ENCODE measurements at places on chromosomes 13 and 19.
A peak's percentile ranks its signal among the peaks of the same experiment; 100 is the strongest.

GRCh38 chr13:83881917-83882605 is at the start of gene SLITRK1:
SLITRK1 (minus strand) TSS chr13:83882474; CDS start chr13:83881507, 967 bp downstream.
- no peak within 1 kb of the TSS for H3K27ac ChIP-seq
- H3K36me3 ChIP-seq: no peaks in the 10 kb centered on the region
- H3K27me3 ChIP-seq: peaks cover 2% of the 10 kb centered on the region
- no peak within 1 kb of the TSS for H3K4me3 ChIP-seq
- no peaks in the 10 kb centered on the region for H3K4me1 ChIP-seq

- DNase-seq: no peak
- H3K27ac ChIP-seq: no peak overlapping the region
- H3K36me3 ChIP-seq: no peaks in the 10 kb centered on the region
- no peaks in the 10 kb centered on the region for H3K27me3 ChIP-seq
- H3K4me1 ChIP-seq: peaks cover 7% of the 10 kb centered on the region
Measured at GRCh38 chr13:66661336-66661735, 568.8 kb downstream of the PCDH9 start.

- peak overlapping the region; percentile 90 for H3K4me3 ChIP-seq
- H3K27ac ChIP-seq: peak overlapping the region; percentile 77
- H3K27me3 ChIP-seq: no peaks in the 10 kb centered on the region
- DNase-seq: no peak
- peaks cover 24% of the 10 kb centered on the region for H3K4me1 ChIP-seq
Measured at GRCh38 chr19:1132552-1133383, 29.0 kb downstream of the GPX4 start.

DNA sequence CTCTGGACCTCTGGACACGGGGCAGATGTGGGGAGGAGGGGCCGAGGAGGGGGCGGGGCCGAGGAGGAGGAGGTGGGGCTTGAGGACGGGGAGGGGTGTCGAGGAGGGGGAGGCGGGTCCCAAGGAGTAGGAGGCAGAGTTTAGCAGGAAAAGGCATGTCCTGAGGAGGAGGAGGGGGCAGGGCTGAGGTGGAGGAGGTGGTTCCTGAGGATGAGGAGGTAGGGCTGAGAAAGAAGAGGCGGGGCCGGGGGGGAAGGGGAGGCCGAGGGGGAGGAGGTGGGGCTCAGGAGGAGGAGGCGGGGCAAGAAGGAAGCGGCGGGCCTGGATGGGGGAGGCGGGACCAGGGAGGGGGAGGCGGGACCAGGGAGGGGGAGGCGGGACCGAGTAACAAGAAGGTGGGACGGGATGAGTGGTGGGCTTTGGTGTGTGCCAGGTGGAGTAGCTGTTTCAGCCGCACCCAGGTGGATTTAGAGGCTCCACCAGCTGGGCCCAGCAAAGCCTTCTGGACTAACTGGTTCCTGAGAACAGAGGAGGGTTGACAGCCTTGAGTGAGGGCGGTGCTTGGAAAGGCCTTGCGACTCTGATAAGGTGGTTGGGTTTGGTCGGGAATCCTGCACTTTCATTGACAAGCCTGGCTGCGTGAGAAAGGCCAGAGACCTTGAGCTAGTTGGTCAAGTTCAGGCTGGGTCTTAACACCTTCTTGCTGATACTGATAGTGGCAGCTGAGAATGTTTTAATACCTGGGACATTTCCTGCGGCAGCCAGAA is 7.7 kb downstream of the TECR start:
- DNase-seq: no peak
- H3K4me1 ChIP-seq: peaks cover 19% of the 10 kb centered on the region
- H3K27me3 ChIP-seq: no peaks in the 10 kb centered on the region
- H3K27ac ChIP-seq: no peak overlapping the region
- no peak overlapping the region for H3K4me3 ChIP-seq

- DNase-seq: no peak
- H3K27me3 ChIP-seq: no peaks in the 10 kb centered on the region
- H3K36me3 ChIP-seq: peaks cover 21% of the 10 kb centered on the region
- H3K27ac ChIP-seq: no peak overlapping the region
- H3K4me1 ChIP-seq: peaks cover 39% of the 10 kb centered on the region
Measured at GRCh38 chr13:110910013-110910890, 4.6 kb downstream of the ANKRD10 start.

DNA sequence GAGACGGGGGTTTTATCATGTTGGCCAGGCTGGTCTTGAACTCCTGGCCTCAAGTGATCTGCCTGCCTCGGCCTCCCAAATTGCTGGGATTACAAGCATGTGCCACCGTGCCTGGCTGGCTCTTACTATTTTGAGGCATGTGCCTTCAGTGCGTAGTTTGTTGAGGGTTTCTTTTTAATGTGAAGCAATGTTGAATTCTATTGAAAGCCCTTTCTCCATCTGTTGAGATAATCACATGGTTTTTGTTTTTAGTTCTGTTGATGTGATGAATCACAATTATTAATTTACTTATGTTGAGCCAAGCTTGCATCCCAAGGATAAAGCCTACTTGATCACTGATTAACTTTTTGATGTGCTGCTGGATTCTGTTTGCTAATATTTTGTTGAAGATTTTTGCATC is 290.9 kb downstream of the KCNRG start:
- no peaks in the 10 kb centered on the region for H3K36me3 ChIP-seq
- H3K27me3 ChIP-seq: peaks cover 4% of the 10 kb centered on the region
- H3K4me1 ChIP-seq: peaks cover 3% of the 10 kb centered on the region
- H3K27ac ChIP-seq: no peak overlapping the region
- no peak for DNase-seq
- no peak overlapping the region for H3K4me3 ChIP-seq

DNA sequence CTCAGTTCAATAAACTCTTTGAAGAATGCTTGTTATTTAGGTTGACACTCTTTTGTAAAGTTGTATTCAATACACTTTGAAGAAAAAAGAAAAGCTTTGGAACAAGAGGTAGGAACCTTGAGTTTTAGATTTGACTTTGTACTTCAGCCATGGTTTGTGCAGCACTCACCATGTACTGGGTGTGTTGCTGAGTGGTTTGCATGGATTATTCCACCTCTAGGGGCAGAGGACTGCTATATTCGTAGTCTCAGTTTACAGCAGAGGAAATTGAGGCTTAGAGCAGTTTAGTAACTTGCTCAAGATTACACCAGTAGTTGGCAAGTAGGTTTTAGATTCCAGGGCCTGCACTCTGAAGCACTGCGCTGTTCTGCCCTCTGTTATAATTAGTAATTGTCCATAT is 68.8 kb downstream of the DNAJC3 start:
- no peak for DNase-seq
- H3K27me3 ChIP-seq: no peaks in the 10 kb centered on the region
- no peak overlapping the region for H3K27ac ChIP-seq
- peaks cover 21% of the 10 kb centered on the region for H3K4me1 ChIP-seq
- H3K4me3 ChIP-seq: no peak overlapping the region

DNA sequence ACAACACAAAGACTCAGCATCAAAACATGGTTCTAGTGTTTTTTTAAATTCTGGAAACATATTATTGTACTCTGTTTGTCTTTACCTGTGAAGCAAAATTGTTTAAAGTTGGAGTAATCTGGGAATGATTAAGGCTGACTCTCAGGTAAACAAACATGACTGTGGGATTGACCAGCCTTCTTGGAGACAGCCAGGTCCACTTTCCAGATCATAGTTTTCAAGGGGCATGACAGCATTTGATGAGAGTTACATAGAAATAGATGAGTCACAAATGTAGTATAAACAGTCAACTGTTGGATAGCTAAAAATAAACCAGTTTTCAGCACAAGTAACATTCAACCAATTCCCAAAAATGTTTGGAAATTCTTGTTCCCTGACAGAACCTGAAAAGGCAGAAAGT is 1680.9 kb downstream of the OLFM4 start:
- no peak for DNase-seq
- no peak overlapping the region for H3K27ac ChIP-seq
- no peaks in the 10 kb centered on the region for H3K36me3 ChIP-seq
- no peak overlapping the region for H3K4me3 ChIP-seq
- no peaks in the 10 kb centered on the region for H3K27me3 ChIP-seq
- no peaks in the 10 kb centered on the region for H3K4me1 ChIP-seq

GRCh38 chr19:43483281-43483680 is 17.9 kb upstream of the LYPD3 start:
- no peak overlapping the region for H3K4me3 ChIP-seq
- no peak for DNase-seq
- peaks cover 8% of the 10 kb centered on the region for H3K4me1 ChIP-seq
- H3K27me3 ChIP-seq: no peaks in the 10 kb centered on the region
- peaks cover 5% of the 10 kb centered on the region for H3K36me3 ChIP-seq

- H3K27me3 ChIP-seq: peaks cover 3% of the 10 kb centered on the region
- peaks cover 6% of the 10 kb centered on the region for H3K4me1 ChIP-seq
- H3K36me3 ChIP-seq: no peaks in the 10 kb centered on the region
- no peak overlapping the region for H3K27ac ChIP-seq
- H3K4me3 ChIP-seq: no peak overlapping the region
Measured at GRCh38 chr19:48678201-48678600, 5.4 kb upstream of the NTN5 start.

DNA sequence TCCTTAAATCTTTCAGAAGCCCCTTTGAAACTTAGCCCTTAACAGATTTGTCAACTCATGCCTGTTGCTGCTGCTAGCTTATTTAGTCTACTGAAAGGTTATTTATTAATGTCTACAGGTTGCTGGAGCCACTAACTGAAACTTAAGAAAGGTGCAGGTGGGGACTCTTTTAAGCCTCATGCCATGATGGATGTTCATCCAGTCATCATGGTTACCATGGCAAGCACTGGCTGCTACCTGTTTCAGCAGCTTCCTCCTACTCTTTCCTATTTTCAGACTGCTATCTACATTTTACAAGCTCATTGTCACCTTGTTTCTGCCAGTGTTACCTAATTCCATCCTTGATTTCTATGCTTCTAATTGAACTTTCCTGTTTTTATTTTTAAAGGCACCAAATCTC is 27.1 kb downstream of the DGKH start:
- no peak for DNase-seq
- H3K36me3 ChIP-seq: no peaks in the 10 kb centered on the region
- H3K27ac ChIP-seq: no peak overlapping the region
- no peaks in the 10 kb centered on the region for H3K27me3 ChIP-seq
- no peaks in the 10 kb centered on the region for H3K4me1 ChIP-seq

DNA sequence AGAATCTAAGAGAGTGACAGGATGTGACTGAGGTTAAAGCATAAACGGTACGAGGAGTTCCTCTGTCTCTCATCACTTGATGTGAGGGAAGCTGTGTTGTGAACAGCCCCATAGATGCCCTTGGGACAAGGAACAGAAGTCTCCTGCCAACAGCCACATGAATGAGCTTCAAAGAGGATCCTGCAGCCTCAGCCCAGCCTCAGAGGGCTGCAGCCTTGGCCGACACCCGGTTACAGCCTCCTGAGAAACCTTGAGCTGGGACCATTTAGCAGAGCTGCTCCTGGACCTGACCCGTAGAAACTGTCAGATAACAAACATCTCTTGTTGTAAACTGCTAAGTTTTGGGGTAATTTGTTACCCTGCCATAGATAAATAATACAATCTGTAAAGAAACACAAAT is 54.2 kb downstream of the CCNE1 start:
- H3K36me3 ChIP-seq: no peaks in the 10 kb centered on the region
- H3K4me1 ChIP-seq: no peaks in the 10 kb centered on the region
- no peak overlapping the region for H3K4me3 ChIP-seq
- no peak for DNase-seq
- peaks cover 12% of the 10 kb centered on the region for H3K27me3 ChIP-seq
- H3K27ac ChIP-seq: no peak overlapping the region

- no peaks in the 10 kb centered on the region for H3K27me3 ChIP-seq
- H3K4me3 ChIP-seq: no peak overlapping the region
Measured at GRCh38 chr19:42111384-42111783, 20.9 kb downstream of the POU2F2 start.

DNA sequence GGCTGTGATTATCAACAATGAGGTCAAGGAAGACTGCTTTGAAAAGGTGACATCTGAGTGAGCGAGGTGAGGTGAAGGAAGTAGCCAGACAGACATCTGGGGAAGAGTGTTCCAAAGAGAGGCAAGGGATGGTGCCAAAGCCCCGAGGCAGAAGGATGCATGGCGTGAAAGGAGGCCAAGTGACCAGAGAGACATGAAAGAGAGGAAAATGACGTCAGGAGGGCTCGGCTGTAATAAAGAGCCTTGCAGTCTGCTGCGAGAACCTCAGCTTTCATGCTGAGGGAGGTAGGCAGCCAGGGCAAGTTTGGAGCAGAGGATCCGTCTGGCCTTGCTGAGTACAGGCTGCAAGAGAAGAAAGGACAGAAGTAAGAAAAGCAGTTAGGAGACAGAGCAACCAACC is 50.8 kb downstream of the FOXO1 start:
- peaks cover 65% of the 10 kb centered on the region for H3K4me1 ChIP-seq
- no peak overlapping the region for H3K27ac ChIP-seq
- peaks cover 17% of the 10 kb centered on the region for H3K36me3 ChIP-seq
- H3K4me3 ChIP-seq: peak overlapping the region; percentile 31
- no peaks in the 10 kb centered on the region for H3K27me3 ChIP-seq

DNA sequence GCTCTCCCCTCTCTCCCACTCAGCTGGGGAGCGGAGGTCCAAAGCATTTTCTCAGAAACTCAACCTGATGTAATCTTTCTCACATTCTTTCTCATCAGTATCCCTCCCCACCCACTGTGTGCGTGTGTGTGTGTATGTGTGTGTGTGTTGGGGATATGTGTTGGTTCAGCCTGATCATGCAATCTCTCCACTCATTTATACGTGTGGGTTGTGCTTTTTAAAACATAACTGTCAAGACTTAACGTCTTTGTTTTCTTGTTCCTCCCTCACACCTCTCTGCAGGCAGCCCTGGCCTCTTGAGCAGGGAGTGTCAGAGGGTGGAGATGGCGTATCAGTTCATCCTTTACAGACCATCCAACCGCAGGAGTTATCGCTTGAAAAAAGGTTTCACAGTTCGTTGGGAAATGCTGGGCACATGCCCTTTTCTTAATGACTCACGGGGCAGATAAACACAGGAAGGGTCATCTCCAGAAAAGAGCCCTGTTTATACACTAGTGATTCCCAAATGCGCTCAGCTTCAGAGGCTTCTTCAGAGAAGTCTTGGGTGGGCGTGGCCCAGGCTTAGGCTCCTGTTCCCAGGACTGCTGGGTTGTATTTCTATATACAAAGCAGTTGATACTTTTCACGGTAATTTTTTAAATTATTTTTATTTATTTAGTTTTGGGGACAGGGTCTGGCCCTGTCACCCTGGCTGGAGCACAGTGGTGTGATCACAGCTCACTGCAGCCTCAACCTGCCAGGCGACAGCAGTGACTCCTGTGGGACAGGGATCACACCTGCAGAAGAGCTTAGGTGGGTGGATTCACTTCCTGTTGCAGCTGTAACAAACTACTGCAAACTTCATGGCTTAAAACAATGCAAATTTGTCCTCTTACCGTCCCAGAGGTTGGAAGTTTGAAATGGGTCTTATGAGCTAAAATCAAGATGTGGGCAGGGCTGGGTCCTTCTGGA is 60.3 kb downstream of the CCDC70 start:
- H3K4me1 ChIP-seq: peaks cover 14% of the 10 kb centered on the region
- H3K36me3 ChIP-seq: no peaks in the 10 kb centered on the region
- no peak overlapping the region for H3K4me3 ChIP-seq
- H3K27me3 ChIP-seq: peaks cover 27% of the 10 kb centered on the region
- no peak overlapping the region for H3K27ac ChIP-seq
- no peak for DNase-seq

- H3K36me3 ChIP-seq: peaks cover 15% of the 10 kb centered on the region
- no peaks in the 10 kb centered on the region for H3K27me3 ChIP-seq
- H3K27ac ChIP-seq: peak overlapping the region; percentile 89
- H3K4me1 ChIP-seq: peaks cover 54% of the 10 kb centered on the region
- no peak for DNase-seq
Measured at GRCh38 chr13:99506634-99507033, 5.4 kb downstream of the TM9SF2 start.

Data from memory B cell (primary cell).